ENCODE measurements at places on chromosomes 16 and 17.

- no peak for DNase-seq
These were observed 87.2 kb upstream of the CACNG5 start for GRCh38 chr17:66747578-66748275.

DNA sequence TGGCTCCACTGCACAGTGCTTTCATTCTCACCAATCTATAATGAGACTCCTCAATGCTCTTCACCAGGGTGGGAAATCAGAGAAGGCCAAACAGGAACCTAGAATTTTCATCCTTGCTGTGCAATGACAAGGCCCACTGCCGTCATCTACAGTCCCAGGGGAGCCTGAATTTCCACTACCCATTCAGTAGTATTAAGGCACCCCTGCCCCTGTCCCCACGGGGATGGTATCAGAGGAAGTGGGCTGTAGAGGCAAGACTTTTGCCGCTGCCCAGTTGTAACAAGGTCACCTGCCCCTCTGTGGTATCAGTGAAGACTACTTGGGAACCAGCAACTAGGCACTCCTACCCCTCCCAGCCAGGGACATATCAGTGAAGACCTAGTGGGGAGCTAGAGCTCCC is 104.5 kb downstream of the C16orf78 start:
- DNase-seq: no peak

- no peak for DNase-seq
These were observed 32.3 kb upstream of the CAPN15 start for GRCh38 chr16:495127-495748.

- no peak for DNase-seq
These were observed 90.1 kb upstream of the GSE1 start for GRCh38 chr16:85522842-85523601.

DNA sequence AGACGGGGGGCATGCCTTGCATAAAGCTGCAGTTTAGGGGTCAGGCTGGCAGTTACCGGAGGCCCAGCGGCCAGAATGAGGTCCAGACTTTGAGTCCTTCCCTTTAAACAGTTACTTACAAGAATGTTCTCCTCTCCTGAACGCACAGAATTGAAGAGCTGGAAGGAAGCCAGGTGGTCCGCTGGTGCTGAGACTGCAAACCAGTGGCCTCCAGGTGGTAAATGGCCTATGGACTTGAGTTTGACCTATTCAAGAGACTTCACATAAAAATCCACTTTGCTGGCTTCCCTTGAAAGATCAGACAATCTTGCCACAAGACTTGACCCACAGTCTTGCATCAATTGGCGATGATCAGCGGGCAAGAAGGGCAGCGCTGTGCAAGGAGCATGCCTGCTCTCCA is 14.7 kb upstream of the SEZ6 start:
- no peak for DNase-seq

DNA sequence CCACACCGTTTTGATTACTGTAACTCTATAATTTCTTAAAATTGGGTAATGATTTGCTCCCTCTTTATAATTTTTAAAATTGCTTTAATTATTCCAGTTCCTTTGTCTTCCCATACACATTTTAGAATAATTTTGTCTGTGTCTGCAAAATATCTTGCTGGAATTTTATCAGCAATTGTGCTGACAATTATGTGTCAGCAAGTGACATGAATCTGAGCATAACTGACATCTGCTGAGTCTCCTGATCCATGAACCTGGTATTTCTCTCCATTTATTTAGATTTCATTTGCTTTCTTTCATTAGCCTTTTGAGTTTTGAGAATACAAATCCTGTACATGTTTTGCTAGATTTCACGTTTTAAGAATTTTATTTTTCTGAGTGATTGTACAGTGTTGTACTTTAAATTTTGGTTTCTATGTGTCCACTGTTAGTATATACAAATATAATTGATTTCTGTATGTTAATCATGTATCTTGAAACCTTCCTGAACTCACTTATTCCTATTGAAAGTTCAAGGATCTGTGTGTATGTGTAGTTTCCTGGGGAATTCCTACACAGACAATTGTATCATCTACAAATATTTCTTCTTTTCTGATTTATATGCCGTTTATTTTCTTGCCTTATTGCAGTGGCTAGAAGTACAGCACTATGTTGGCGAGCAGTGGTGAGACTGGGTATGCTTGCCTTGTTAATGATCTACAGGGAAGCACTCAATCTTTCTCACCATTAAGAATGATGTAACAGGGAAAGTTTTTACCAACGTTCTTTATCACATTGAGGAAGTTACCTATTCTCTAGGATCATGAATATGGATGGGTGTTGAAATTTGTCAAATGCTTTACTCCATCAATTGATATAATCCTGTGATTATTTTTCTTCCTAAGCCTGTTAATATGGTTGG is 45.2 kb downstream of the N4BP1 start:
- no peak for DNase-seq

All from NCI-H187 treated with DMSO at 0.1 percent for 48 hours (cell line).